HEK293T (cell line): ENCODE measurements at places on chromosomes 16 and 17.

GRCh38 chr17:76416899-76417298 lies 32.5 kb downstream of the SPHK1 start:
- DNase-seq: no peak

DNA sequence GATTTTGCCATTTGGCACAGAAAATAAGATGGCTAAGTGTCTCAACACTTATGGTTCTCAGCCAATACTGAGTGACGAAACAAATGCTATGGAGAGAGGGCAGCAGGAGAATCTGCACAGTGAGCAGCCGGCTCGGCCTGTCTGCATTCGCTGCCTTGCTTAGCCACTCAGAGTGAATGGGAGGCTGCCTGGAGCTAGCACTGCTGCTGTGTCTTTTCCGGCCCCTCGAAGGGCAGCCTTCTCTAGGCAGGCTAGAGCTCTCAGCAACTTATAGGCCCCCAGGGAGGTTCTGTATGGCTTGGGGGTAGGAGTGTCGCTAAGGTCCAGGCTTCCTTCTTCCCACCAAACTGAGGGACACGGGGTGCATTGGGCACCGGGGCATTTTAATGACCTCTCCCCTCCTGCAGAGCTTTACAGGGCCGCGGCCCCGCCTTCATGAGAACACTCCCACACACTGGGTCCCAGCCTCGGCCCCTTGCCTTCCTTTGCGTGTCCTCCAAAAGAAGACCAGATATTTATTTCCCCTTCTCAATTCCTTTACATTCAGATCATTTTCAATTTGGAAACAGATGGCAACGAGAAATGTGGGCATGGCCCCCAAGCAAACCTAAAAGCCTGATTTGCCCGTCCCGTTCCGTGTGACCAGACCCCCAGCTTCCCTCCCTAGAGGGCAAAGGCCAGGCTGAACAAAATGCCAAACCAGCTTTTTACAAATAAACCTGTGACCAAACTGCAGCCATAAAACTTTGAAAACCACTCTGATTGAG lies 670.9 kb downstream of the TOX3 start:
- DNase-seq: no peak

- no peak for DNase-seq
These were observed 27.4 kb upstream of the ZNHIT3 start for GRCh38 chr17:36459045-36459444.

DNA sequence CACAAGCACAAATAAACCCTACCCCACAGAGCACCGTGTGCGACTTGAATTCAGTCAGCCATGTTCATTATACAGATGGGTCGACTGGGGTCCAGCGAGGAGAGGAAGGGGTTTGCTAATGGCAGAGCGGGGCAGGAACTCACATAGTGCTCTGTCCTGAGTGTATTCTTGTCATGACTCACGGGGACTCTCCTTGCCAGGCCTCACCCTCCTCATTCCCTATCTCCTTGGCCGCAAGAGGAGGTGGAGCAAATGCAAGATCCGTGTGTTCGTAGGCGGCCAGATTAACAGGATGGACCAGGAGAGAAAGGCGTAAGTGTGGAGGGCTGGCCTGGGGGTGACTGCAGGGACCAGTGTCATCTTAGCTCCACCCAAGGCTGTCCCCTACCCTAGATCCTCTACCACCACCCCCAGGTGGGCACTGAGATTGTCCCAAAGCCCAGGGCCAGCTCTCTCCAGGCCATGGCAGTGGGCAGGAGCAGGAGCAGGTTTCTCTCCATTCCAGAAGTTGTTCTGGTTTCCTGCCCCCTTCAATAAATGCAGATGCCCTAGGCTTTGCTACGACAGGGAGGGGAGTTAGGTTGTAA lies 29.4 kb downstream of the SLC12A3 start:
- no peak for DNase-seq

- no peak for DNase-seq
These were observed 36.3 kb downstream of the VAC14 start for GRCh38 chr16:70764632-70765031.

- no peak for DNase-seq
These were observed 274.1 kb downstream of the CPPED1 start for GRCh38 chr16:12529582-12529981.

GRCh38 chr17:44906763-44907728 lies 7.8 kb upstream of the EFTUD2 start:
- no peak for DNase-seq

DNA sequence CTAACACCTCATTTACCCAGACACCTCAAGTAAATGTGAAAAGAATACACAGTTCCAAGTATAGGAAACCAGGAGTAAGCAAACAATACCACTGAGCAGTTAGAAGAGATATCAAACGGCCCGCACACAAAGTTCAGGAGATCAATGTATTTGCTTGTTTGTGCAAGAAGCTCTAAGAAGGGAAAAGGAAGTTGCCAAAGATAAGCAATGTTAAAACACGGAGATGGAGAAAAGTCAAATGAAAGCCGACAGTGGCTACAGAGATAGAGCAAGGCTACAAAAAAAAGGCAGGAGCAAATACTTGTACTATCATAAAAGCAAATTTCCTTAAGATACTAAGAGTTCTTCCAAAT lies 29.5 kb downstream of the PSME3IP1 start:
- no peak for DNase-seq

GRCh38 chr17:37392024-37392590 lies 14.5 kb downstream of the ACACA start:
- no peak for DNase-seq

DNA sequence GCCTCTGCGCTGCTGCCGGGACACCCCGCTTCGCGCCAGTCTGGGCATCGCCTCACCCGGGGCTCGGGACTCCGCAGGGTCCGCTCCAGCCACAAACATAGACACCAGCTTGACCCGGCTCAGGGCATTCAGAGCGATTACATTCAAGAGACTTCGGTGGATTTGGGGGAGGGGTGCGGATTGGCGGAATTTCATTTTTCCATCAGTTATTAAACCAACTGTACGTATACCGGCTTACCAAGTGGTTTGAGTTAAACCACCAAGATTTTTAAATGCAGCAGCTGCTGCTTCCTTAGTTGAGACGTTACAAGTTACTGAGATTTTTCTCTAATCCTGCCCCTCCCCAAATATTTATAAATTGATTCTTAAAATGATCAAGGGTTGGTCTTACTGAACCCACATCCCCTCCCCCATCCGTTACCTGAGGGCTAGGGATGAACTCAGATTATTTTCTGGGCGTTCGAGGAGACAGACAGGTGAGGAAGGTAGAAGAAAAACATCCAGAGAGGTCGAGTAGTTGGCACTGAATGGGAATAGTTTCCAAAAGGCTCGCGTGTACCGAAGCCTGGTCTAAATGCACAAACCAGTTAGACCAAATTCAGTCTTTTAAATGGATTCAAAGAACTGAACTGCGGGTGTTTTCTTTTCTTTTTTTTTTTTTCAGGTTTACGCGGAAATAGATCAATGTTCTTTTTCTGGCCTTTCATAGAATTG lies 1.5 kb downstream of the CRHR1 start:
- DNase-seq: no peak

GRCh38 chr16:72301523-72302236 lies 129.7 kb upstream of the PMFBP1 start:
- DNase-seq: no peak

DNA sequence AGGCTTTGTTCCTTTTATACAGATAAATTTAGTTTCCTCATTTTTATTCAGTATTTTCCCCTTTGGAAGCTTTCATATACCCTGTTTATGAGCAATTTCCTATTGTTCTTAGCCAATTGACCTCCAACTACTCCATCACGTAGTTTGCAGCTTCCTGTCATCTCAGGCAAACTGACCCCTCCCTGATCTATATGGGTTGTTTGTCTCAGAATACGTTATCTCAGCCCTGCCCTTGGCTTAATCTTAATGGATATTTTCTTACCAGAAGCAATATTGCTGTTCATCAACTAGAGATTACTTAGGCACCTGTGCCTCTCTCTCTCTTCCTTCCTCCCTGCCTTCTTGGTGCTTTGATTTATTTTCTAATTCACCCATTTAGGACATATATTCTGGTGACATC lies 81.2 kb downstream of the ZNF18 start:
- DNase-seq: no peak

GRCh38 chr17:74042744-74043486 lies 160.6 kb upstream of the RPL38 start:
- peak; percentile 46 for DNase-seq

DNA sequence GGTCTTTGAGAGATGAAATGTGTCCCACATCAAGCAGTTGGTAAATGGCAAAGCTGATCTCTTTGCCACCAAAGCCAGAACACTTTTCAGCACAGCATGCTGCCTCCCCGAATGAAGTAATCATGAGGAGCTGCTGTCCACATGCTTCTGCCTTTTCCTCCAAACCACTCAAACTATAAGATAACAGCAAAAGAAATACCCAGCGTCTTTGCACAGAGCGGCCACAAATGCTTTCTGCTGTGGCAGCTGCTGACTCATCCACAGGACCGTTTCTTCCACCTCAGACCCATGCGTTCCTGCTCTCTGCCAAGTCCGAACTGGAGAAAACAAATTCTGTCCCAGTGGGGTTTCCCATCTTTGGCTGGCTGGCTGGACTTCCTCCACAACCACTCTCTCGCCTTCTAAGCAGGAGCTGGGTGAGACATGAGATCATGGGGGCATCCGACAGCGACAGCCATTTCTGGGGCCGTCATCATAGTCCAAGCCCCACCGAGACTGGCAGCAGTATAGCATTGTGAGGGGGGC lies 27.1 kb downstream of the TBC1D3B start:
- peak; percentile 23 for DNase-seq

DNA sequence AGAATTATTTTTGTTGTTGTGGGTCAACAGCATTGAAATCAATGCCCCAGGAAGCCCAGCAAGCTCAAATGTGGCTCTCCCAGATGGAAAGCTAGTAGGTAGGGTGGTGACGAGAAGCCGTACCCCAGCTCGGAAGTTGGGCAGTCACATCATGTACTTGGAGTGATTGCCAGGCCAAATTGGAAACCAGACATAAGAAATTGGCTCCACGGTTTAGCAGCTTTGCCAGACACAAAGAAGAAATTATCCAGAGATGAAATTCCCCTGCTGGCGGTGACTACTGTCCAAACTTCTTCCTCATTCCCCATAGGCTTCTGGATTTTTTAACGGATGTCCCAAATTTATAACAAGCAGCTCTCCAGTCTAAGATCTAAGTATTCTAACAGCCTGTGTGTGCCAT lies 95.9 kb downstream of the OR1D5 start:
- DNase-seq: no peak

DNA sequence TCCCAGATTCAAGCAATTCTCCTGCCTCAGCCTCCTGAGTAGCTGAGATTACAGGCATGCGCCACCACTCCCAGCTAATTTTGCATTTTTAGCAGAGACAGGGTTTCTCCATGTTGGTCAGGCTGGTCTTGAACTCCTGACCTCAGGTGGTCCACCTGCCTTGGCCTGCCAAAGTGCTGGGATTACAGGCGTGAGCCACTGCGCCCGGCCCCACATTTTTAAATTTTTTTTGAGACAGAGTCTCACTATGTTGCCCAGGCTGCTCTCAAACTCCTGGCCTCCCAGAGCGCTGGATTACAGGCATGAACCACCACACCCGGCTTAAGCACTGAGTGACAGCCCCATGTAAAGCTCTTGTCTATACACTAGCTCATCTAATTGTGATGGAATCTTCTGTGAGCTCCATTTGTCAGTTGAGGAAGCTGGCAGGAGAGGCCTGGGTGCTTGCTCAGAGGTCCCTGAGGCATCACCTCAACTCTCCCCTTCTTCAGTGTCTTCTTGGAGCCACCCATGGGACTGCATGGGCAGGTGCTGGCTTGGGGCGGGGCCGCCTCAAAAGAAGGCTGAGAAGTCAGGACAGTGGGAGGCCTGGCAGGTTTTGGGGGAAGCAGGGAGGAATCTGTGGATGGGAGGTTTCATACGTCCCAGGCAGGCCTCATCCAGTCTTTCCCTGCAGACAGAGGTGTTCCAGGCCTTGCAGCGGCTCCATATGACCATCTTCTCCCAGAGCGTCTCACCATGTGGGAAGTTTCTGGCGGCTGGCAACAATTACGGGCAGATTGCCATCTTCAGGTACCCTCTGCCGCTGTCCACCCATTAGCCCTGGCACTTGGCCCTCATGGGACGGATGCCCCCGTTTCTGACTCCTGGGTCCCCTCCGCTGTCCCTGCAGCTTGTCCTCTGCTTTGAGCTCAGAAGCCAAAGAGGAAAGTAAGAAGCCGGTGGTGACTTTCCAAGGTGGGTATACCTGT lies 1.5 kb downstream of the THOC6 start:
- DNase-seq: no peak

GRCh38 chr17:70251706-70252105 lies 82.4 kb downstream of the KCNJ2 start:
- no peak for DNase-seq

- DNase-seq: peak; percentile 3
These were observed 184.9 kb downstream of the SEC14L1 start for GRCh38 chr17:77325577-77326075.

DNA sequence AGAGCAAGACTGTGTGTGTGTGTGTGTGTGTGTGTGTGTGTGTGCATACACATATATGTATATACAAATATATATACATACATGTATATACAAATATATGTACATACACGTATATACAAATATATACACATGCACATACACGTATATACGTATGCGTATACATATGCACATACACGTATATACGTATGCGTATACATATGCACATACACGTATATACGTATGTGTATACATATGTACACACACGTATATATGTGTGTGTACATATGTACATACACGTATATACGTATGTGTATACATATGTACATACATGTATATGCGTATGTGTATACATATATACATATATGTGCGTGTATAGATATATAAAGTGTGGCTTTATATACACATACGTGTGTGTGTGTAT lies 31.4 kb downstream of the SPHK1 start:
- no peak for DNase-seq

- no peak for DNase-seq
These were observed 8.1 kb upstream of the ATXN7L3 start for GRCh38 chr17:44207743-44208142.

- DNase-seq: no peak
These were observed 17.5 kb downstream of the GRIN2C start for GRCh38 chr17:74842146-74842598.

DNA sequence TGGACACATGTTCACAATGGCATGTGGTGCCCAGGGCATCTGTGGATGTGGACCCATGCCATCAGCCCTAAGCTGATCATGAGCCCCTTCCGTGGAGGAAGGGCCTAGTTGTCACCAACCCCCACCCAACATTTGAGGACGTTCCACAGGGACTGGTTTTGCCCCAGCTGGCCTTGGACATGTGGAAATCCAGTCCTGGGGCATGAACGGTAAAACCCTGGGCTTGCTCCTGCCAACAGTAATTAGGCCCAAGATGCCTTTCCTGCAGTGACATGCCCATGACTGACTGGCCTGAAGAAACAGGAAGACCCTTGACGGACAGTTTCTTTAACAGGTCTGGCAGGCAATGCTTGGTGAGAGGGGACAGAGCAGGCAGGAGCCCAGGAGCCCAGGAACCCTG lies 7.7 kb downstream of the TNS4 start:
- no peak for DNase-seq
